ENCODE measurements at places on chromosomes 2 and 18.
A peak's percentile ranks its signal among the peaks of the same experiment; 100 is the strongest.

DNA sequence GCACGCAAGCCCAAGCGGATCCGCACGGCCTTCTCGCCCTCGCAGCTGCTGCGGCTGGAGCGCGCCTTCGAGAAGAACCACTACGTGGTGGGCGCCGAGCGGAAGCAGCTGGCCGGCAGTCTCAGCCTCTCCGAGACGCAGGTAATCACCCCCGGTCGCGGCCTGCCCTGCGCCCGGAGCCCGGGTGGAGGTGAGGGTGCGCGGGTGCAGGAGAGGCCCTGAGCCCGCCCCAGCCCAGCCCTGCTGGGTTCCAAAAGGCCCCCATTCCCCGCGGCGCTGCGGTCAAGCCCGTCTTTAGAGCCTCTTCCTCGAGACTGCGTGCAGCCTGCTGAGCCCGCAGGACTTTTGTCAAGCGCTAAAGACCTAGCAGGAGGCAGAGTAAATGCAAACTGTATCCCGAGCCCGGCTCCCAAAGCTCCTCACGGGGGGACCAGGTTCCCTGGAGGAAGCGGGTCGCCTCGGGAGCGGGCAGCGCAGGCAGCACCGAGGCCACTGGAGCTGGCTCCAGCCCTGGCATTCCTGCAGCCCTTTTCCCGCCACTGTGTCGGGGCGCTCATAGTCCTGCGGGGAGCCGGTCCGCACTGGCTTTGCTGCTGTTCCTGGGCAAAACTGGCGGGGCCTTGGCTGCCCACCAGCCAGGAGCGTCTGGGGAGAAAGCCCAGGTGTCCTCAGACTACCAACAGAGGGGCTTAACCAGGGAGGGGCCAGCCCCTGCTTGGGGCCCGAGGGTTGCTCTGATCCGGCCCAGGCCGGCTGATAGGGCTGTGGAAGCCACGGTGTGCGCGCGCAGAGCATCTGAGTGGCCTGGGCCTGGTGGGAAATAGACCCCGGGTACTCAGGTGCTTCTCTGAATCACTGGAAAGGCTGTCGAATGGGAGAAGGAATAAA lies 7.3 kb downstream of the EMX1 start:
- DNase-seq = no peak

DNA sequence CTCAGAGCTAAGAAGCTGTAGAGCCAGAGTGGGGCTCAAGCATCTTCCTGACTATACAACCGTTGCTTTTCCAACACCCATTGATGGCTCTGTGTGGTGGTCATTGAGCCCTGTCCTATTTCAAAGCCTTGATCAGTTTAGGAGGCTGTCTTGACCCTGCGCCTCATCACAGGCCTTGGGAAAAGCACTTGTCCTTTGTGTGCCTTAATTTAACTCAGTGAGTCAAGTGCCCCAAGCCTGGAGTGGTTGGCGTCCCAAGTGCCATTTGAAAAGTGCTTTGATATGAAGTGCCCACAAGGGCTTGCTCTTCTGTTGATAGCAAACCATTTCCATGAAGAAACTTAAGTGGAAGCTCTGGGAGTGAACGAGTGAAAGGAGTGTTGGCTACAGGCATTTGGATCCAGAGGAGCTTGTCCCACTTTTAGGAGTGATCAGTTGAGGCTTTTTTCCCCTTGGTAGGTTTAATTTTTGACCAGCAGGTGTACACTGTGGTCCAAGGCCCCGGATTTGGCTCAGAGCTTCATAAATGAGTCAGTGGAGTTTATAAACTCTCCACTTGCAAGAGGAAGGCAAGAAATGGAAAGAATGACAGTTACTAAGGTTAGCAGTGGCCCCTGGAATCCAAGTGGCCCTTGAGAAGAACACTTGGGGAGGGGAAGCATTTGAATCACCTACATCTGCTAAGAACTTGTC lies 50.3 kb downstream of the ACTR2 start:
- DNase-seq = no peak

DNA sequence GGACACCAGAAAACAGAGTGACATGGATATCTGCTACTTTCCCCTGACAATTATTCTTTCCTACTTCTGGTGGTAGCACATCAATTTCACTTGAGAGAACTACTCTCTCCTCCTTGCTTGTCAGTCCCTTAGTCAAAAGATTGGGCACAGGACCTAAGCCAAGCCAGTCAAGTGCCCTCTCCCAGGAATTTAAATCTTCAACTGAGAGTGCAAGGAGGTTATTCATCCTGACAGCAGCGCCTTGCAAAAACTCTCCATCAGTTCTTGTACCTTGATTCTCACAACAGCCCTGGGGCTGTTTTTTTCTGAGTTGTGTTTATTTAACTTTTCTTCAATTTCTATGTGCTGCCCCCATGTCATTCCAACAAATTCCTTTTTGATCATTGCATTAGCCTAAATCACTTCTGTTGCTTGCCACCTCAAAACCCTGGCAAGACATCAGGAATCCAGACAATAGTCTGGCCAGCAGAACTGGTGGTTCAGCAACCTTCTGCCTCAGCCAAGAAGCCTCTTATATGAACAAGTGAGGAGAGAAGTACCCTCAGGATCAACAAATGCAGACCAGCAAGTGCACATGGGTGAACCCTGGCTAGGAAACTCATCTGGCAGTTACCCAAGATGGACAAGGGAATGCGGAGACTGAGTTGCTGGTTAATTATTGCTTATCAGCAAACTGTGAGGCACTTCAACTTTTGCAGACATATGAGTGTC lies 19.4 kb downstream of the COL4A3 start:
- DNase-seq = no peak

DNA sequence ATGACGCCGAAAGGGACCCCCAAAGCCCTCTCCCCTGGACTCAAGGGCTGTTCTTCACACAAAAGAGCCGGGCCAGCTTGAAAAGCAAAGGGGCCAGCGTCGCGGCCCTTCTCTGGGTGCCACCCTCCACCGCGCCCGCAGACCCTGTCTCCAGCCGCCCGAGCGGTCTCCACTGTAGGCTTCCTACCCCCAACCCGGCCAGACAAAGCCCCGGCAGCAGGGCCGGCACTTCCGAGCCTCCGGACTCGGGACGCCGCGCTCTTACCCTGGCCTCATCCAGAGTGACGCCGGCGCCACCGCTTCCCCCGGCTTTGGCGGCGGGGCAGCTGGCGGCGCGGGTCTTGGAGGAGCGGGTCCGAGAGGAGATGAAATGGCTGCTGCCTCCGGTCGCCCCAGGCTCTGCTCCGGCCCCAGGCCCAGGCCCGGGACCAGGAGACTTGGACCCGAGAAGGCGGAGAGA lies 603 bp downstream of the ATAD2B start:
- no peak for DNase-seq

- no peak for DNase-seq
Measured at GRCh38 chr2:10561288-10562035, 113.3 kb upstream of the ODC1 start.

- DNase-seq = no peak
Measured at GRCh38 chr18:45447355-45448265, 167.7 kb upstream of the SLC14A2 start.

GRCh38 chr2:11305338-11305737 lies 39.1 kb downstream of the ROCK2 start:
- no peak for DNase-seq

- no peak for DNase-seq
Measured at GRCh38 chr2:4404363-4404762, 701.0 kb downstream of the DCDC2C start.

- no peak for DNase-seq
Measured at GRCh38 chr2:136162438-136162837, 44.5 kb upstream of the CXCR4 start.

GRCh38 chr2:23925702-23926289 lies 1.1 kb downstream of the ATAD2B start:
- no peak for DNase-seq

DNA sequence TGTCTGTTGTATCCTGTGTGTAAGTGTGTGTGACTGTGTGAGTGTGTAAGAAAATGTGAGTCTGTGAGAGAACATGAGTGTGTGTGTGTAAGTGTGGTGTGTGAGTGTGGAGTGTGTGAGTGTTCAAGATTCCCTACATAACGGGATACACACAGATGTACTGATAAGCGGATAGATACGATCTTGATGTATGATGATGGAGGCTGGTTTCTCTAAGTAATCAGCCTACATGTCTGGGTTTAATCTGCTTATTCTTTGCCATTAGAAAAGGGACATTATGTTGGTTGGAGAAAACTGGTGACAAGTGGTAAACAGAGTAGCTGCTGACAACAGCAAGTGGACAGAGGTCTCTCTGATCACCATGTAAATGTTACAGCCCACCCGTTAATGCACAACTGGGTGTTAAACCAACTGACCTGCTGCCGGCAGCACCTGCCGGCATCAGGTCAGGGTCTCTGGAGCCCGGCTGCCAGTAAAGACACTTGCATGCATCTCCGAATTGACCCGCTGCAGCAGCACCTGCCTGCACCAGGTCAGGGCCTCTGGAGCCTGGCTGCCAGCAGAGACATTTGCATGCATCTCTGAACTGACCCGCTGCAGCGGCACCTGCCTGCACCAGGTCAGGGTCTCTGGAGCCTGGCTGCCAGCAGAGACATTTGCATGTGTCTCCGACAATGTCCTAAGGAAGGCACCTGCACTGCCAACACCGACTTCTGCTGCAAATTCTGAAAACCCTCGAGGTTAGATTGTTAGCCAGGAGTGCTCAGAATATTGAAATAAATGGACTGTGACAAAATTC lies 87.5 kb downstream of the MBP start:
- no peak for DNase-seq

- DNase-seq = no peak
Measured at GRCh38 chr18:62717925-62718800, 2.8 kb downstream of the PHLPP1 start.

- DNase-seq = no peak
Measured at GRCh38 chr2:75800456-75800855, 89.7 kb upstream of the GCFC2 start.

GRCh38 chr2:74562126-74562775 lies 7.7 kb downstream of the DOK1 start:
- DNase-seq = no peak

DNA sequence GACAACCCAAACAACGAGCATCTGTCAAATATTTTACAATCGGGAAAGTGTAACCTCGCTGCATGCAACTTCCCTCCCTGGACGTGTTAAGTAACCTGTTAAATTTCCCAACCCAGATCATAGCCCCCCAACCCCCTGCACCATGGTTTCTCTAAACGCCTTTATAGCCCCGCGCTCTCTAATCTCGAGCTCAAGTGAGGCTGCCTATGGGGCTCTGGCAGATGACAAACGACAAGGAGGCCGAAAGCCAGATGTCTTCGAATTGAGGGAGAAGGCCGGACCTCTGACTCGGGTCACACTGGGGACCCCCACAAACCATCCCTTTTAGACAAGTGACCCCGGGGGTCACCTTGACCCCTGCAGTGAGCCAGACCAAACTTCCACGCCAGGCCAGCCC lies 526 bp downstream of the COX7A2L start:
- no peak for DNase-seq

DNA sequence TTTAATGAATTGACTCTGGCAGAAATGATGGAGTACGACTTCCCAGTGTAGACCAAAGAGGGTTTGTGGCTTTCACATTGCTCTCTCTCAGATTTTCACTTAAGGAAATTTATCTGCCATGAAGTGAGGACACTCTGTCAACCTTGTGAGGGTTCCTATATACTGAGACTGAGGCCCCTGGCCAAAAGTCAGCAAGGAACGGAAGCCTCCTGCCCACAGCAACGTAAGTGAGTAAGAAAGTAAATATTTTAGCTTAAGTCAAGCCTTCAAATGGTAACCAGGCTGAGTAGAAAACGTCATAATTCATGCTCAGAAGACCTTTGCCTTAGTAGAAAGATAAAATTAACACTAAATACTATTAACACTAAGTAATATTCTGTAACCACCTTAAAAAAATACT lies 1080.5 kb upstream of the ACVR2A start:
- DNase-seq = no peak

GRCh38 chr2:155842103-155842502 lies 490.4 kb downstream of the NR4A2 start:
- no peak for DNase-seq

DNA sequence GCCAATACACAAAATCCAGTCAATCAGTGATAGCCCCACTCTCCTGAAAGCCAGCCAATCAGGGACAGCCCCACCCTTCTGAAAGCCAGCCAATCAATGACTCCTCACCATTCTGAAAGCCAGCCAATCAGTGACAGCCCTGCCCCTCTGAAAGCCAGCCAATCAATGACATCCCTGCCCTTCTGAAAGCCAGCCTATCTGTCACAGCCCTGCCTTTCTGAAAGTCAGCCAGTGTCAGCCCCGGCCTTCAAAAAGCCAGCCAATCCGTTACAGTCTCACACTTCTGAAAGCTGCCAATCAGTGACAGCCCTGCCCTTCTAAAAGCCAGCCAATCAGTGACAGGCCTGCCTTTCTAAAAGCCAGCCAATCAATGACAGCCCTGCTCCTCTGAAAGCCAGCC lies 95.9 kb upstream of the HDAC4 start:
- DNase-seq = no peak

GRCh38 chr18:9469685-9470084 lies 5.6 kb upstream of the RALBP1 start:
- no peak for DNase-seq

GRCh38 chr2:85011747-85012146 lies 40.8 kb downstream of the KCMF1 start:
- DNase-seq = no peak

- no peak for DNase-seq
Measured at GRCh38 chr2:990970-991369, 40.3 kb downstream of the SNTG2 start.

- DNase-seq = no peak
Measured at GRCh38 chr2:196925768-196926561, 542 bp downstream of the PGAP1 start.

GRCh38 chr2:45882707-45883602 lies 231.5 kb downstream of the PRKCE start:
- no peak for DNase-seq

DNA sequence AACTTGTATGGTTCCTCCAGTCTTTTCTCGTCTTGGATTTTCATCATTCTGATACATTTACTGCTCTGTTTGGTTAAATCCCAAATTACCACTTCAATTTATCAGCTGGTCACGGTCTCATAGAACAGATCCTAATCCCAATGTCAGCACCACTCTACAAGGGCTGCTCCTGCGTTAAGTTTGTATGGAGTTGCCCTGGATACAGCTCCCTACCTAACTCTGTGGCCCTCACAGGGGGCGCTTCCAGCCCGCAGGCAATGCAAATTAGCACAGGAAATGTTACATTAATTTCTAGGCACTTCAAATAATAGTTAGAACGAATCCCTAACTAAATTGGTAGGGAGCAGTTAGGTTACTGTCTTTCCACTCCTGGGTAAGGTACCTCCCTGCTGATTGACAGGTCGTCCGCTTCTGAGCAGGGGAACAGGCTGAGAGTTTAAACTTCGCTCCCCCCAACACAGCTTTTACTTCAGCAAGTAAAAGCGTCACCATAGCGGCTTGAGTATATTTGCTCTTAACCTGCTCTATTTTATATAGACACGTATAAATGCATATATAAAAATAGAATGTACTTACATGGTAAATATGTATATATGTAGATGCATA lies 238.5 kb upstream of the FANCL start:
- DNase-seq = peak; percentile 32

GRCh38 chr2:237196866-237197618 lies 111.4 kb downstream of the COPS8 start:
- no peak for DNase-seq

- no peak for DNase-seq
Measured at GRCh38 chr2:197992482-197993133, 188.2 kb downstream of the PLCL1 start.

All from NCI-H1436 treated with DMSO at 0.1 percent for 48 hours (cell line).